ENCODE measurements at places on chromosomes 6 and 20.

GRCh38 chr6:118012944-118013343, 105.9 kb downstream of the SLC35F1 start:
- no peak overlapping the region for H3K4me3 ChIP-seq
- no peak overlapping the region for H3K27ac ChIP-seq
- no peaks in the 10 kb centered on the region for H3K27me3 ChIP-seq

DNA sequence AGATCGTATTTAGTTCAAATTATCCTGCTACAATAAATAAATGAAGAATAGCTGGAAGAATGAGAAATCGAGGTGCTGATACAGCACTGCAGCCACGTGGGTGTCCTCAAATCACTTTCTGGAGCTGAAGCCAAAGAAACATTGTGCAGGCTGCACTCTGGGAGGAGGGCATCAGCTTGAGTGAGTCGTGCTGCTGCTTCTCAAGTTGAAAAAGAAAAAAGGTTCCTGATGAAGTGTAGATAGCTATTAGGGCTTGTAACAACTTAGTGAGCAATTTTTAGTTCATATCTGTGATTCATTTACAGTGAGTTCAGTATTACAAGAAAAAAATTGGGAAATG, 40.5 kb downstream of the DSE start:
- peaks cover 14% of the 10 kb centered on the region for H3K4me1 ChIP-seq
- H3K36me3 ChIP-seq = no peaks in the 10 kb centered on the region
- H3K27me3 ChIP-seq = no peaks in the 10 kb centered on the region
- no peak overlapping the region for H3K27ac ChIP-seq
- DNase-seq = no peak
- H3K4me3 ChIP-seq = no peak overlapping the region

GRCh38 chr6:4320860-4321259, 185.5 kb upstream of the ECI2 start:
- H3K4me1 ChIP-seq = no peaks in the 10 kb centered on the region
- H3K36me3 ChIP-seq = no peaks in the 10 kb centered on the region
- H3K4me3 ChIP-seq = no peak overlapping the region
- H3K27ac ChIP-seq = no peak overlapping the region
- no peak for DNase-seq
- H3K27me3 ChIP-seq = no peaks in the 10 kb centered on the region

DNA sequence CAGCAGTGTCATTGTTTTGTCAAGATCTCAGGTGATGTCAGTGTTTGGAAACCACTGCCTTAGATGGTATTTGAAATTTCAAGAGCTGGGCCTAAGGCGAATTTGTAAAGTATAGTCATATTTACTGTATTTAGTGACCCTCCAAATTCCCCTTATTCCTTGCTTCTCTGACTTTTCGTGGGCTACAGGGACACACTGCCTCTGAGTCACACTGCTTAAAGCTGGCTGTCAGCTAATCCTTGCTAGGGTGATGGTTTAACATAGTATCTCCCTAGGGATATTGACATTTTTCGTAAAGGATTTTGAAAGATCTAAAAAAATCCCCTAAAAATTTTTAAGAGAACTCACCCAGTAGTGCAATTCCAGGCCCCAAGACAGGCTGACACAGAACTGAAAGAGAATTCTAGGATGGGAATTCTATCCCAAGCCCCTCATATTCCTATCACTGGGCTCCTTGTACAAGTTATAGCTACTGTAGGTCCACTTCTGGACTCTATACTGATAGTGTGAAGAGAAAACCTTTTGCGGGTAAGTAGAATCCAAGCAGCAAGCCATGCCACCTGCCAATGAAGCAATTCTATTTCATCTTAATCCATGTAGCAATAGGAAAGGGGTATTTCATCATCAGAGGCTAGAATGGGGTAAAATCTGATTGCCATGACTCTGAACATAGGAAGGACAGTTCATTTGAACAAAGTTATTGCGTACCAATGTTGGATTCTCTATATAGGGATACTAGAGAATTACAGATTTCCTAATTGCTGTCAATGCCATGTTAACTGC, 4.3 kb downstream of the BMP6 start:
- H3K27ac ChIP-seq = no peak overlapping the region
- no peak for DNase-seq
- peaks cover 66% of the 10 kb centered on the region for H3K27me3 ChIP-seq
- H3K4me3 ChIP-seq = no peak overlapping the region
- peaks cover 34% of the 10 kb centered on the region for H3K4me1 ChIP-seq

Data from neural progenitor cell (in vitro differentiated cells).